ENCODE measurements at places on chromosomes 16 and 17.

DNA sequence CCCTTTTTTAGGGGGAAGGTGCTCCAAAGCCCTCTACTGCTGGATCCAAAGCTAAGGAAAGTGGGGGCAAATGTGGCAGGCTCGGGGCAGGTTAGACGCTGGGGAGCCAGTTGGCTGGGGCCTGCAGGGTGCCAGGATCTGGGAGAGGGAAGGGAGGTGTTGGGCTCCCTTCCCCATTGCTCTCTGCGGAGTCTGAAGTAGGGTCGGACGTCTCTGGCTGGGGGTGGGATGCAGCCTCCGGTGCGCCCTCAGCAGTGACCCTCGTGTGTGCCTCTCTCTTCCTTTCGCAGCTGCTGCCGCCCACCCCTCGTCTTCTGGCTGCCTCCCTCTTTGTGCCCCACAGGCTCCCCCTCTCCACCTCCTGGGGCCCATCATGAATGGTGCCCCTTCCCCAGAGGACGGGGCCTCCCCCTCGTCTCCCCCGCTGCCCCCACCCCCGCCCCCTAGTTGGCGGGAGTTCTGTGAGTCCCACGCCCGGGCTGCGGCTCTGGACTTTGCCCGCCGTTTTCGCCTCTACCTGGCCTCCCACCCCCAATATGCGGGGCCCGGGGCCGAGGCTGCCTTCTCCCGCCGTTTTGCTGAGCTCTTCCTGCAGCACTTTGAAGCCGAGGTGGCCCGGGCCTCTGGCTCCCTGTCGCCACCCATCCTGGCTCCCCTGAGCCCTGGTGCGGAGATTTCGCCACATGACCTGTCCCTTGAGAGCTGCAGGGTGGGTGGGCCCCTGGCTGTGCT is 2.2 kb downstream of the SH2B1 start:
- DNase-seq: no peak

DNA sequence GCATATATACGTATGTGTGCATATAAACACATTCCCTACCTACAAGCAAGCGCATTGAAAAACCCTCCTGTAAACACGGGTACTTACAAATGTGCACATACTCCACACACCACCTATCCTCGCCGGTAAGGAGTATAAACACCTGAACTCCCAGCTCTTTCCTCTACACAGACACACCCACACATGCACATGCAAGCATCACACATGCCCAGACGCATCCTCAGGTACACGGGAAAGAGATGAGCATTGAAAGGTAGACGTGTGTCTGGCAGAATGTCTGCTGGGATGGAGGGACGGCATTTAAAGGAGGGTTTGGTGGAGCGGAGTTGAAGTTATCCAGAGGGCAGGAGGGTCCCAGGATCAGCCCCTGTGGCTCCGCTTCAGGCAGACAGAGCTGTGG is 4.7 kb upstream of the SMTNL2 start:
- DNase-seq: no peak

- DNase-seq: no peak
Observed at GRCh38 chr16:67164599-67165061, at the start of gene HSF4. Gene HSF4, plus strand, starts transcription at chr16:67164745. Its CDS starts 67 bp downstream, at chr16:67164812.

GRCh38 chr16:78659216-78659615 is 559.8 kb downstream of the WWOX start:
- no peak for DNase-seq

DNA sequence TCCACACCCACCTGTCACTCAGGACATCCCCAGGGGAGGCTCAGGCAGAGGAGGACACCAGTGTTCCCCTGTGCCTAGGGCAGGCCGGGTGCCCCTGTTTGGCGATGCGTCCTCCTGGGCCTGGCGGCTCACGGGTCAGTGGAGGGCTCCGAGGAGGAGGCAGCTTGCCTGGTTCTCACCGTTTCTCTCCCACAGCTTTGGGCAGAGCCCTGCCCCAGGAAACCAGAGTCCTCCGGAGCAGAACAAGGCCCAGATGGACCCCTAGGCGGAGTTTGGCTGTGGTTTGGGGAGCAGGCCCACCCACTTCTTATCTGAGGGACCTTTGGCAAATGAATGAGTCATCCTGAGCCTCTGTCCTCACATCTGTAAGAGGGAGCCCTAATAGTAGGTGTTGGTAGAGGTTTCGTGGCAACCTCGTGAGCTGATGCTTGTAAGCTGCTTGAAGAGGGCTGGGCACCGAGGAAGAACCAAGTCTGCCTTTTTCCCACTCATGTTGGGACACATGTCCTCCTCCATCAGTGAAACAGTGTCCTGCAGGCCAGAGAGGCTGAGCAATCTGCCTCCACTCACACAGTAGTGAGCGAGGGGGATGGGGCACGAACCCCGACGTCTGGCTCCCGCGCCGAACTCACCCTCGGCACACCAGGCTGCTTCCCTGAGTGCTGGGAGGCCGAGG is 247.0 kb upstream of the CIBAR2 start:
- no peak for DNase-seq

DNA sequence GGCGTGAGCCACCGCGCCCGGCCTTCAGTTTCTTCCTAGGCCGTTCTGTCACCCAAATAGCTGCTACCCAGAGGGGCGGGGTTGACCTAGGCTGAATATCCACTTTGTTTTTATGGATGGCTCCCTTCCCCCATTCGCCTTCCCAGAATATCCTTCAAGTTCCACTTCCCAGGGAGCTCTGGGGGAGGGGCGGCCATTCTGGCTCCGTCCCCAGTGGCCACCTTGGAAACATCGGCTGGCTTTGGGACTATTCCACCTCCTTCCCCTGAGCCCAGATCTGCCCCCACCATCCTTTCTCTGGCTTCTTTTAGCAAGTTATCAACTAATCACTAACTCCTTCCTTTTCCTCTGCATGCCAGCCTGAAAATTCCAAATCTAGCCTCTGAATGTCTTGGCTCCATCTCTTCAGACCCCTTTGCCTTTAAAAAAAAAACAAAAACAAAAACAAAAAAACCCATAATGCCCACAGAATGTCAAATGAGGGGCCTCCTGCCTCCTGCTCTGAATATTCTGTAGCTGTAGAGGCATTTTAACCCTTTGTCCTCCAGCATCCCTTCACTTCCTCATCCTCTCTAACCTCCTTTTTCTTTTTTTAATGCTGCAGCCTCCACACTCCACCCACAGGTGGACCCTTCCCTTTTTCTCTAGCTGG is 6.4 kb downstream of the ATP1B2 start:
- DNase-seq: no peak
